ENCODE measurements at places on chromosomes 12 and 14. TPM values are rescaled to one million over a fixed set of nuclear protein-coding genes. Genes with fewer than 3 reads are reported as not detected.

The TPH2 gene
- 0.11 TPM for total RNA-seq

The MON2 gene
- 42.9 TPM for total RNA-seq

The GALNT6 gene
- total RNA-seq, result 1.2 TPM

The NPAS3 gene
- total RNA-seq, result 44.2 TPM

The VRTN gene
- total RNA-seq, result not detected

The METTL3 gene
- total RNA-seq, result 79.0 TPM

DNA sequence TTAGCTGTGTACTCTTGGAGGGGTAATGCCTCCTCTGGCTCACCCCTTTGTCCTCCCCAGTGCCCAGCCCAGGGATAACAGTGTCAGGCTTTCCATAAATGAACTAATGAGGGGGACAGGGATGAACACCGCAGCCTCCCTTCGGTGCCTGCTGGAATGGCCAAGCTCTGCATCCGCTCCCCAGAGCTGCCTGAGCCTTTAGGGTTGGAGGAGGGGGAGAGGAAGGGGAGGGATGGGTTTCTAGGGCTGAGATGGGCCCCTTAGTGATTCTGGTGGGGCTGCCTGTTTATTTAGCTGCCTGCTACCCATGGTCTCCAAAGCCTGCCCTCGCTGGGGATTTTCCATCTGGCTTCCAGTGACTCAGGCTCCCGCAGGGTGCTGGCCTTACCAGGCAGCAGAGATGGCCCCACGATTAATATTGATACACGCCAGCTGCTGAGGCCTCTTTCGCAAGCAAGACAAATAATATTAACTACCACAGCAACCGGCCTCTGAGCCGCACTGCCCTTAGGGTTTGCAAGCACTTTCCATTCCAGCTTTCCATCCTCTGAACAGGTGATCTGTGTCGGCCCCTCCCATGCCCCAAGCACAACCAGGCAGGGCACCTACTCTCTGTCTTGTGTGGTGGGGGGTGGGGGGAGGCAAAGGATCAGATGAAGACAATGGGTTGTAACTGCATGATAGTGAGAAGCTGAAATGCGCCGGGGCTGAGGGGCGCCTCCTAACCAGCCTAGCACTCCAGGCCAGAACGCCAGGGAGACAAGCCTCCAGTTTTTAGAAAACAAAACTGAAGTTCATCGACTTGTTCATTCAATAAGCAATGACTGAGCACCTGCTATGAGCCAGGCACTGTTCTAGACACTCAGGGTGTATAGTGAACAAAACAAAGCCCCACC, 56.7 kb downstream of the C14orf132 start:
- no peaks in the 10 kb centered on the region for H3K36me3 ChIP-seq
- peaks cover 42% of the 10 kb centered on the region for H3K4me1 ChIP-seq

DNA sequence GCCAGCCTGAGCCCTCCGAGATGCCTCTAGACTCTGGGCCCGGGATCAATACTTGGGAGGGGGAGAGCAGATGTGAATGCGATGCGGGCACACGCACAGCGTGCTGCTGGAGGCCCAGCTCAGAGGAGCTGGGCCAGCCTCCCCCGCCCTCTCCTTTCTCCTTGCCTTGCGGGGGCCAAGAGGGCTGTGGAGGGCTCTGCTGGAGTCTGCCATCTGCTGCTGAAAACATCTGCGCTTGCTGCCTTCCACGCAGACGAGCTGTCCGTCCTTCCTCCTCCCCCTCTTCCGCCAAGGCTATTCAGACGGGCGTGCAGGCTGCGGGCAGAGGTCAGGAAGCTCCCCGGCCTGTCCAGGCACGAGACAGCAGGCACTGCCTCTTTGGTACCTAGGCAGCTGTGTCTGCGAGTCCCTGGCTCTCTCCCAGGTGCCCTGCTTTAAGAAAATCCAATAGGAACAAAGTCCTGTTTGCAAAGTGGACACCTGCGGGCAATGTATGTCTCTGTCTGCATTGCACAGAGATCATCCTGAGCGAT, 75.2 kb downstream of the SPRING1 start:
- peaks cover 4% of the 10 kb centered on the region for H3K27me3 ChIP-seq
- H3K36me3 ChIP-seq, result no peaks in the 10 kb centered on the region
- peak; percentile 24 for DNase-seq
- H3K4me3 ChIP-seq, result no peak overlapping the region

- no peak overlapping the region for H3K27ac ChIP-seq
- H3K4me1 ChIP-seq, result peaks cover 42% of the 10 kb centered on the region
- DNase-seq, result no peak
- no peaks in the 10 kb centered on the region for H3K27me3 ChIP-seq
- no peak overlapping the region for H3K4me3 ChIP-seq
These were observed 5.6 kb downstream of the CDCA4 start for GRCh38 chr14:105015242-105015641.

DNA sequence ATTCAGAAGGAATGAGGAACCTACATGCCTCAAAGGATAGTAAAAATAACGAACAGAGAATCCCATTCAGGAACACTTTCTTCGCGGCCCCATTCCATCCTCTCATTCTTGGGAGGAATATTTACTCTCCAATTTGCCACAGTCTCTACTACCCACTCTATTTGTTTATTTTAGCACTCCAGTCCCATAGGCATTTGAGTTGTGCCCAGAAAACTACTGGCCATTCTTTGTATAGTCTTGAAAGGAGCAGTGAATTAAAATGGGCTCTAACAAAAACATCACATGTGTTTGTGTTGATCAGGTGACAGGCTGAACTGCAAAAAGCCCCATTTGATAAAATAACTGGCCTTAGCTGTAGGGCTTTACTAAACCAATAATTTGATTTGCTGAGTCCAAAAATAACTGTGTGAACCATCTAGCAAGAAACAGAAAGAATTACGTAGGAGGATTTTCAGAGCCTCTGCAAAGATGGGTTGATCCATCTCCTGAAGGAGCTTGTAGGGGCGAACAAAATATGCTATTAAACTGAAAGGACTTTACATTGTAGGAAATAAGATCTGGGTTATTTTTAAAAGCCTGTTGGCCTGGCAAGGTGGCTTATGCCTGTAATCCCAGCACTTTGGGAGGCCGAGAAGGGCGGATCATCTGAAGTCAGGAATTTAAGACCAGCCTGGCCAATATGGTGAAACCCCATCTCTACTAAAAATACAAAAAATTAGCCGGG, 142.3 kb upstream of the CPNE8 start:
- no peaks in the 10 kb centered on the region for H3K27me3 ChIP-seq
- no peaks in the 10 kb centered on the region for H3K4me1 ChIP-seq
- H3K36me3 ChIP-seq, result no peaks in the 10 kb centered on the region
- no peak overlapping the region for H3K27ac ChIP-seq
- no peak overlapping the region for H3K4me3 ChIP-seq

DNA sequence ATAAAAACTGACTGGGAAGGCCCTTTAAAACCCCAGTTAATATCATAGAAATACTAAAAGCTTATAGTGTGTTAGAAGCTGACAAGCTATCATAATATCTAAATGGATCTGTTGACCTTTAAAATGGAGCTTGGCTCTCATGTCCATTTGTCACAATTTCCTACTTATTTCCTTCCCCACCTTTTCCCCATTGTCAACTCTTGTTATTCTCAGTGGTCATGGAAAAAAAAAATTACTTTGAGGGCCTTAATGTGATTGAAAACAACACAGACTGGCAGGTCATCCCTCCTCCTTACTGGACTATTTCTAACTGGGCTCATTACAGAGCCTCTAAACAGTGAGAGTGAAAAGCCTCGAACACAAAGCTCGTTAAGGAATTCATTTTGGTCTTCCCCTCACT, 13.7 kb upstream of the WNK1 start:
- no peaks in the 10 kb centered on the region for H3K4me1 ChIP-seq
- no peaks in the 10 kb centered on the region for H3K27me3 ChIP-seq
- H3K36me3 ChIP-seq, result no peaks in the 10 kb centered on the region
- no peak for DNase-seq

GRCh38 chr12:64551676-64552075, 58.6 kb upstream of the RASSF3 start:
- H3K4me3 ChIP-seq, result no peak overlapping the region
- H3K4me1 ChIP-seq, result no peaks in the 10 kb centered on the region
- DNase-seq, result no peak
- H3K36me3 ChIP-seq, result no peaks in the 10 kb centered on the region
- no peak overlapping the region for H3K27ac ChIP-seq
- H3K27me3 ChIP-seq, result peaks cover 5% of the 10 kb centered on the region

DNA sequence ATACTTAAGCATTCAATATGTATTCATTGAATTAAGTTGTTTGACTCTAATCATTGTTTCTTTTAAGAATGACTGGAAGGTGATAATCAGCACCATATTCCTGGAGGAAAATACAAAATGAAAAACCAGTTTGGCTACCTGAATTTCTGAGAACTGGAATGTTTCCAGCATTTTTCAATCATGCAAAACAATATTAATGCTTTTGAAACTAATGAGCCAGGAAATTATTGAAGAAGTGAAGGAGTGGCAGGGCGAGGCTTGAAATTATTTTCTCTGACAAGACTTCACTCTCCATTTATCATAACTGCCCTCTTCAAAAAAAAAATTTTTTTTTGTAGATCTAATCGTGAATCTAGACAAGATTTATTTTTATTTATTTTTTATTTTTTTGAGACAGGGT, 19.0 kb downstream of the TMEM19 start:
- H3K4me1 ChIP-seq, result no peaks in the 10 kb centered on the region
- no peak overlapping the region for H3K27ac ChIP-seq
- no peak for DNase-seq
- H3K27me3 ChIP-seq, result no peaks in the 10 kb centered on the region
- no peak overlapping the region for H3K4me3 ChIP-seq

- no peaks in the 10 kb centered on the region for H3K4me1 ChIP-seq
- no peak overlapping the region for H3K4me3 ChIP-seq
- no peaks in the 10 kb centered on the region for H3K27me3 ChIP-seq
- H3K36me3 ChIP-seq, result no peaks in the 10 kb centered on the region
These were observed 1589.7 kb upstream of the FLRT2 start for GRCh38 chr14:83940253-83940652.

All from spinal cord (tissue), 10 donors.